Fibroblast of lung (primary cell): ENCODE measurements at places on chromosomes 6 and 20.

DNA sequence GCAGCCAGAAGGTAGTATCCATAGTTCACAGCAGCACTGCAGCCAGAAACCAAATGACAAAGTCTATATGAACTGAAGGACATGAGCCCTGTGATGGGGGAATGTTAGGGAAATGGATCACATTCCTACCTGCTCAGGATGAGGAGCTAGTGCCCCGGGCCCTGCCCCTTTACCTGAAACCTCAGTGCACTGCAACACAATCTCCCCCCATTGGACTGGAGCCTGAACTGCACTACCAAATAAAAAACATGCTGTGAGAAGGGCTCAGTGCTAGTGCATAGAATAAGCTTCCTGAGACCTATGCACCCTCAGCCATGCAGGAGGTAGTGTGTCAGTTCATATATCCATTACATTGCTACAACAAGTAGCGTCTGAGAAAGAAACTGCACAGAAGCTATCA is 477.8 kb downstream of the HACE1 start:
- no peak for DNase-seq

- no peak for DNase-seq
Observed at GRCh38 chr20:19285436-19285835, 73.0 kb downstream of the SLC24A3 start.

GRCh38 chr20:39853636-39854035 is 835.4 kb downstream of the MAFB start:
- peak; percentile 92 for DNase-seq

DNA sequence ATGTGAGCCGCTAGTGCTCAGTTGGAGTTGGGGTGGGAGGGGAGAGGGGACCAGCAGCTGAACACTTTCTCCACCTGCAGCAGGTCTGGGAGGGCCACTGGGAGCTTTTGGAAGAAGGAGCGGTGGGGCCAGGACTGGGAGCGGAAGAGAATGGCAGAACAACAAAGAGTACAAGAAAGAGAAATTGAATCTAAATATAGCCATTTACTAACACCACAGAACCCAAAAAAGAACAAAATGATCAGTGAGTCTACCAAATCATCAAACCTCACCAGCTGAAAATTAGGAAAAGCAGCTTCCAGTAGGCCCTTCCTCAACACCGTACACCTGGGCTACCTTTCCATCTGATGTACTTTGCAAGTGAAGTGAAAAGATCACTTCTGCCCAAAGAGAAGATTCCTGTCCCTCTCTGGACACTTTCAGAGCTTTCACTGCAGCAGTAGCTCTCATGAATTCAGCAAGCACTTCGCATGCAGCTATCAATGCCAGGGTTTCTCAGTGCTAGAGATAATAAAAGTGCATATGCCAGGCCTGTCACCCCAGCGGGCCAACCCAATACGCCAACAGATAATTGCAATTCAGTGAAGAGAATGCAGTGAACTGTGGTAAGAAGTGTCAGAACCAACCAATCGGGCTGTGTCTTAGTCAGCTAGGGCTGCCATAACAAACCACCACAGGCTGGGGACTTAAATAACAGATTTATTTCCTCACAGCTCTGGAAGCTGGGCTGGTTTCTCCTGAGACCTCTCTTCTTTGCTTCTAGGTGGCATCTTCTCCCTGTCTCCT is 597 bp downstream of the LY86 start:
- no peak for DNase-seq

- no peak for DNase-seq
Observed at GRCh38 chr20:60882836-60883235, 369.2 kb upstream of the CDH4 start.

DNA sequence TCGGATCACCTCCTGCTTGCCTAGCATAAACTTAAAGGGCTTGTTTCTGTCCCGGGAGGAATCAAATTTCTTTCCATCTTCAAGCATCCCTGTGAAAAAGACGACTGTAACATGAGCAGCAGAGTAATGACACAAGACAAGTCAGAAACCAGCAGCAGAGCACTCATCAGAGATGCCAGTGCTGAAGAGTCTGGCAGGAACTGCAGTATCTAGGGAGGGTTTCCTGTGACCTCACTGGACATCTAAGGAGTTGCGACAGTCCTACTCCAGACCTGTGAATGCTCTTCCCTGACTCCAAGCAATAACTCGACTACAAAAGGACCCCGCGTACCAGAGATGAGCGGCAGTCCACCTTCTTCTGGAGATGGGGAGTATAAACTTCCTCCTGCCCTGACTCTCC is 17.3 kb downstream of the FKBP1A start:
- DNase-seq, result peak; percentile 62

- DNase-seq, result no peak
Observed at GRCh38 chr6:88612631-88613030, 350.8 kb downstream of the RNGTT start.

DNA sequence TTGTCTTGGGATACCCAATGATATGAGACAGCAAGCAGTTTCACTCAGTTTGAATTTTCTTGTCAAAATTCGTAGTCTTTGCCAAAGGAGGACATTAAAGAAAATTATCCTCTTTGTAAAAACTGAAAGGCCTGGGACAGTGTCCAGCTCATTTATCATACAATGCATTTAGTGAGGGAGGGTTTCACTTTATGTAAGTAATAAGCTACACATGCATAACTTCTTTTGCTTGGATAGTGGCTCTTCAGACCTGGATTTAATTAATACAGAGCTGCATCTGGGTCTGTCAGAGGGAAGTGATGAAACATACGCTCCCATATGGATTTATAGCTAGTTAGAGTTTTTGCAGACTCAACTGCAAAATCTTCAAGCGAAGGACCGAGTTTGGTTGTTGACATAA is 175.6 kb downstream of the PHACTR1 start:
- DNase-seq, result no peak

- peak; percentile 96 for DNase-seq
Observed at GRCh38 chr20:36848078-36848660, 27.8 kb upstream of the TLDC2 start.

DNA sequence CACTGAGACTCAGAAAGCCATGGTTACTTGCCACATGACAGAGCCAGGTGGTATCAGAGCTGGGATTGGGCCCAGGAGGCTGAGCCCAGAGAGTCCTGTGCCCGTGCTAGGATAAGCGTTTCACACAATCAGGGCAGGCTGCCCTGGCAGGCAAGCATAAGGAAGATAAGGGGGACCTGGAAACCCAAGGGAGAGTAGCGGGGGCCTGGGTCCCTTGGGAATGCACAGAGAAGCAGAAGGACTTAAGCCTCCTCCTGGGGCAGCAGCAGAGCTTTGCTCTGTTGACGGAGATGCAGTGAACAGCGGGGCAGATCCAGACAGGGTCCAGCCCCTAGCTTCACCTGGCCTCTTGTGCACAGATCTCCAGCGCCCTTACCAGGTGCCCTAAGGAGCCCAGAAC is 8.7 kb downstream of the TRIB3 start:
- DNase-seq, result no peak

GRCh38 chr6:67881706-67882065 is 753.4 kb upstream of the ADGRB3 start:
- DNase-seq, result no peak

DNA sequence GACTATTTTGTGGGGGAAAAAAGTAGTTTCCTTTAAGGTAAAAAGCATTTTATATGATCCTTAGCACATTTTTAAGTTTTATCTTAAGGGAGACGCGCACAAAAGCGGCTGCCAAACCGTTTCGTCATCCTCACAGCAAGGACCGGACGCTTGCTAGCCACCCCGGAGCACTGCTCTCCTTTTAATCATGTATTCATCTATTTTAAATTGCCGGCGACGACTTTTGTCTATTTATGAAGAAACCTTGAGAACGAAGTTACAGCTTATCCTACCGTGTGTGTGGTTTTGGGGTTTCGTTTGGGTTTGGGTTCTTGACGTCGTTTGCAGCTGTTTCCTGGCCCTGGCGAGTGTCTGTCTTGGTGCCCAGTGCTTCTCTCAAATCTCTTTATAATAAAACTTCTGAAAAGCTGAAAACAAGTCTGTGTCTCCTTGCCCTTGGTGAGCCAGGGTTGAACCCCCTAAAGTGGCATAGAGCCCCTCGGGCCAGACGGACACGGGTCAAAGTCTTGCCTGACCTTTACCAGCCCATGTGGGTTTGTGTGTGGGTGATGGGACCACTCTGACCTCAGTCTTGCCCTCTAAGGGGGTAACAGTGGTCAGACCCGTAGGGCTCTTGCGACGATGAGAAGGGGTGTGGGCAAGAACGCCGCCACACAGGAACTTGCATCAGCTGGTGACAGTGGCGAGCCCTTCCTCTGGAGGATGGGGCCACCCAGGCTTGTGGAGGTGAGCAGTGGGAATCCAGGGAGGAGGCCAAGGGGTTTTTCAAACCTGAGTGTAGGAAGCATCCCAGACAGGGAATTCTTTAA is 117.6 kb downstream of the JPH2 start:
- peak; percentile 18 for DNase-seq

- peak; percentile 8 for DNase-seq
Observed at GRCh38 chr6:33008944-33009861, at the start of gene HLA-DOA. Gene HLA-DOA (minus strand): TSS chr6:33009591.

DNA sequence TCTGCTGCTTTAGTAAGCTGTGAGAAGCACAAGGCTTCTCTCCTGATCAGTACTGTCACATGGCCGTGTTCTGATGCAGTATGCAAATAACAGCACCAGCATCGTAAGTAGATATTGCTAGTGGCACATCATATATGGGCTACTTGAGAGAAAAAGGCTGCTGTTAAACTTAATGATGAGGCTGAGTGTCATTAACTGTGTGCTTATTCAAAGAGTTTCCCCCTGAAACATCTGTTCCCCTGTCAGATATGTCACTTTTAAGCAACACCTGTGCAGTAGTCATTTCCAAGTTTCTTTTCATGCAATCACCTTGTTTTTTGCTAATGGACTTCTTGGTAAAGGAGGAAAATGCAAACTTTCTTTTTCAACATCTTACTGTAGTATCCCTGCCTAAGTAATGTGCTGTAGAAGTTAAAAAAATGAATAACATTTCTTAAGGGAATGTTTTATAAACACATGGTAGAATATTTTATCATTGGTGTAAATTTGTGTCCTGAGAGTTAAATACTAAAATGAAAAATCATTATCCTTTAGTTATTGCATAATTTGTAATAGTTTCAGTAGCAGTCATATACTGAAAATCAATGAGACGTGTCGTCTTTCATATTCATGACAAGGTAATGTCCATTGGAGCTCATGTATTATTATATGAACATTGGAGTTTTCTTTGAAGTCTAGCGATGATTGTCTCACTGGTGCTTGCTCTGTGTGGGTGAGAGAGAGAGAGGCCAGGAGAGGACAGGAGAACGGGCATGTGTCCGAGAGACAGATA is 366.3 kb downstream of the CDKAL1 start:
- DNase-seq, result no peak
